ENCODE measurements at places on chromosomes 5 and 9. TPM values are rescaled to one million over a fixed set of nuclear protein-coding genes. Genes with fewer than 3 reads are reported as not detected.

The SQSTM1 gene
- 615 TPM for total RNA-seq

The DBH gene
- 0.12 TPM for total RNA-seq

- no peaks in the 10 kb centered on the region for H3K4me1 ChIP-seq
- no peak overlapping the region for H3K27ac ChIP-seq
- no peak overlapping the region for H3K4me3 ChIP-seq
- peaks cover 3% of the 10 kb centered on the region for H3K27me3 ChIP-seq
- no peak for DNase-seq
These were observed 17.7 kb upstream of the SYK start for GRCh38 chr9:90783964-90784363.

The DNAH5 gene
- total RNA-seq = not detected

The ALDH1A1 gene
- 1.0 TPM for total RNA-seq

- peaks cover 12% of the 10 kb centered on the region for H3K36me3 ChIP-seq
- H3K4me3 ChIP-seq = no peak overlapping the region
- H3K4me1 ChIP-seq = no peaks in the 10 kb centered on the region
- no peaks in the 10 kb centered on the region for H3K27me3 ChIP-seq
These were observed 86.7 kb downstream of the GPR21 start for GRCh38 chr9:123120131-123120530.

The CENPP gene
- 6.1 TPM for total RNA-seq

DNA sequence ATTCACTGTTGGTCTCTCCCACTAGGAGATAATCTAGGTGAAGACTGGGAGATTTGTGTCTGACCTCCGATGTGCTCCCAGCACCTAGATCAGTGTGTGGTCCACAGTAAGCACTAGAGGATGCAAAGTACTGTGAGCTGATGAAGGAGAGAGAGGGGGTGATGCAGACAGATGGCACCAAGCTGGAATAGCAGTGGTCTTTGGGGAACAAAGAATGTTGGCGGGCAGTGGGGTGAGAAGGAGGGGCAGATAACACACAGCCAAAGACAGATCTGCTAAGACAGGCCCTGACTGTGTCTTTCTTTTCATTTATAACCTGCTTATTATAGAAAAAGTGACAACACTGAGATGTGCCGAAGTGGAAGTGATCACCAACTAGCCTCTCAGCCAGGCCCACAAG lies 37.5 kb downstream of the ERGIC1 start:
- H3K4me1 ChIP-seq = no peaks in the 10 kb centered on the region
- DNase-seq = no peak
- H3K4me3 ChIP-seq = no peak overlapping the region
- H3K36me3 ChIP-seq = peaks cover 2% of the 10 kb centered on the region

The PLAC8L1 gene
- 0.67 TPM for total RNA-seq

The PCDHGC4 gene
- total RNA-seq = not detected

GRCh38 chr5:51380603-51381207 lies 2.5 kb upstream of the ISL1 start:
- H3K27me3 ChIP-seq = peaks cover 54% of the 10 kb centered on the region
- H3K4me3 ChIP-seq = no peak overlapping the region
- H3K27ac ChIP-seq = no peak overlapping the region
- no peak for DNase-seq
- H3K4me1 ChIP-seq = no peaks in the 10 kb centered on the region

- H3K36me3 ChIP-seq = no peaks in the 10 kb centered on the region
- H3K27ac ChIP-seq = no peak overlapping the region
- H3K4me1 ChIP-seq = no peaks in the 10 kb centered on the region
- H3K27me3 ChIP-seq = no peaks in the 10 kb centered on the region
These were observed 20.9 kb upstream of the DUSP1 start for GRCh38 chr5:172791726-172792445.

GRCh38 chr5:73267766-73268435 lies 94.9 kb downstream of the TMEM174 start:
- peaks cover 5% of the 10 kb centered on the region for H3K27me3 ChIP-seq
- H3K4me1 ChIP-seq = no peaks in the 10 kb centered on the region
- DNase-seq = no peak
- no peak overlapping the region for H3K27ac ChIP-seq

All from CD4-positive, CD25-positive, alpha-beta regulatory T cell (primary cell).